ENCODE measurements at places on chromosomes 11 and 22. TPM values are rescaled to one million over a fixed set of nuclear protein-coding genes. Genes with fewer than 3 reads are reported as not detected.

Gene NPTXR
- total RNA-seq, result 0.87 TPM

Gene HBE1
- total RNA-seq, result not detected

Gene CECR2
- total RNA-seq, result 0.10 TPM

Gene TYR
- not detected for total RNA-seq

Gene PHETA2
- total RNA-seq, result 9.3 TPM

Gene RASSF10
- 2.6 TPM for total RNA-seq

Gene PDGFD
- total RNA-seq, result 4.2 TPM

Gene SAA2
- total RNA-seq, result 225 TPM

Gene PRPF19
- 32.6 TPM for total RNA-seq

Gene OR8K5
- total RNA-seq, result not detected

Gene LAYN
- total RNA-seq, result 61.1 TPM

Gene SAA4
- 7.5 TPM for total RNA-seq

Gene DNAJB7
- not detected for total RNA-seq

Gene VPREB1
- total RNA-seq, result not detected

Gene SART1
- total RNA-seq, result 10.8 TPM

Gene IFITM1
- total RNA-seq, result 7.6 TPM

Gene ASPHD2
- total RNA-seq, result 5.6 TPM

Gene MS4A12
- not detected for total RNA-seq

Gene SCGB2A2
- total RNA-seq, result not detected

Gene PATE4
- not detected for total RNA-seq

Gene C1QTNF6
- total RNA-seq, result 2.1 TPM

Gene THAP7
- 11.4 TPM for total RNA-seq

Gene SERHL2
- 1.2 TPM for total RNA-seq

Gene CRACR2B
- total RNA-seq, result 6.4 TPM

Gene SCN2B
- 1.2 TPM for total RNA-seq

Gene MOGAT2
- total RNA-seq, result not detected

Gene DERL3
- 0.17 TPM for total RNA-seq

Gene AQP11
- total RNA-seq, result 2.1 TPM

Gene PDE3B
- total RNA-seq, result 1.3 TPM

Gene WT1
- 0.17 TPM for total RNA-seq

Gene ALKBH3
- 22.7 TPM for total RNA-seq

Gene KCNE3
- total RNA-seq, result 0.52 TPM

Gene AMOTL1
- 32.6 TPM for total RNA-seq

Measured in renal cortical epithelial cell (primary cell).